Vagina (tissue), 2 donors: ENCODE measurements at places on chromosomes 1 and 21. TPM values are rescaled to one million over a fixed set of nuclear protein-coding genes. Genes with fewer than 3 reads are reported as not detected.

DNA sequence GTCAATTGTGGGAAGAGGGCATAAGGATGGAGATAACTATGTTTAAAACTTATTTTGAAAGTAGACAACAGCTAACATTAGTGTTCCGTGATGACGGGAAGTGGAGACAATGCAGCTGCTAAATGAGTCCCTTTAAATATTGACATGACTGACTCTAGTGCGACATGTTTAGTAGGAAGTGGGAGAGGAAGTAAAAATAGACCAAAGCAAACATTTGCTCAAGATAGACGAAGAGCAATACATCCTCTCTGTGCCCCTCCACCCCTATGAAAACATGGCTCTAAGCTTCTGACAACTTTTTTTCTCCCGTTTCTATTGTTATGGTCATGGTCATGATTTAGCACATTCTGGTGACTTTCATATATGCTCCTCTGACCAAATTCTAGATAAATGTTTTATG lies 60.0 kb upstream of the HMCN1 start:
- no peak for DNase-seq

GRCh38 chr1:205532026-205532898 lies 27.8 kb downstream of the CDK18 start:
- no peak for DNase-seq

Gene BRDT
- total RNA-seq: not detected

- no peak for DNase-seq
Observed at GRCh38 chr1:13764588-13765332, 64.8 kb downstream of the PRDM2 start.

Gene CHRM3
- total RNA-seq: 1.2 TPM

- no peak for DNase-seq
Observed at GRCh38 chr1:192379554-192379953, 62.8 kb downstream of the RGS21 start.

DNA sequence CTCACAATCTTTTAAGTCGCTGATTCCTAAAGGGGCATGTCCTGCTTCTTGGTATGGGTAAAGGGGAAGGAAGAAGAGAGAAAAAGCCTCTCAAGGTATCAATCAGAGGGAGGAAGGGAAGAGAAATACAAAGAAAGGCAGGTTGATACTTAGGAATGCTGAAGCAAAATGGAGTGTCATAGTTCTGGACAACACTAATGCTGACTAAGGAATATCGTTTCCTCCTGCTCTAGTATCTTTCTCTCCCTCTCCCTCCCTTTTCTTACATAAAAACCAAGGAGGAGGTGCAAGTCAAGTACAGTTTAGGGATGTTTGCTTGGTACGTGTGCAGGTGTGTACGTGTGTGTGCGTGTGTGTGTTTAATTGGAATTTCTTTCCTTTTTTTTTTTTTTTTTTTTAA lies 44.9 kb upstream of the IL12RB2 start:
- no peak for DNase-seq

Gene ELOA
- 25.5 TPM for total RNA-seq

- DNase-seq: no peak
Observed at GRCh38 chr1:70994753-70995268, 52.8 kb downstream of the PTGER3 start.

Gene CLCA1
- total RNA-seq: not detected

DNA sequence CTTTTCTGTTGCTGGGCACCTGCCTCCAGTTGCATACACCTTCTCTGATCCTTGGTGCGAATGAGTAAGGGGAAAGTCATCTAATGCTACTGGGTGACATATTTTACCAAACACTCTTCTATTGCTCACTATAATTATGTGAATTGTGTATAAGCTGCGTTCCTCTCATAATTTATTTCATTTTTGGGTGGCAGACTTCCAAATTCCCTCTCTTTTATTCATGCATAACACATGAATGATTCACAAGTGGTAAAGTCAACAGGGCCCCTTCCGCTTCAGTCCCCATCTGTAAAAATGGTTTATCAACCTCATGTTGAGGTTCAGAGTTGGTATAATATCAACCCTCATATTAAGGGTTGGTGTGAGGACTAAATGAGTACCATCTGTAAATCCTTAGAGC lies 3.2 kb upstream of the QSOX1 start:
- no peak for DNase-seq

DNA sequence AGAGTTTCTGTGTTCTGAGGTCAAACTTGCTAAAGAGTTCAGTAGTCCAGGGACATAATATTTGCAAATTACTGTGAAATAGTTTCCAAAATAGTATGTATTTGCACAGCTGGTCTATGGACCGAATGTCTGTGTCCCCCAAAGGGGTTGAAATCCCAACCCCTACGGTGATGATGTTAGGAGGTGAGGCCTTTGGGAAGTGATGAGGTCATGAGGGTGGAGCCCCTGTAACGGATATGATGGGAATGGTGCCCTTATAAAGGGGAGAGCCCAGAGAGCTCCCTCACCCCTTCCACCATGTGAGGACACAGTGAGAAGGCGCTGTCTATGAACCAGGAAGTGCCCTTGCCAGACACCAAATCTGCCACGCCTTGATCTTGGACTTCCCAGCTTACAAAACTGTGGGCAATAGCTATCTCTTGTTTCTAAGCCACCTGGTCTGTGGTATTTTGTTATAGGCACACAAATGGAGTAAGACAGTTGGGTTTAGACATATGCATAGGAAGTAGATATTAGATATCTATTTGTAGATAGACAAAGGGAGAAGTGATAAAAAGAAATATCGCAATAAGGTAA lies 21.7 kb downstream of the RNF187 start:
- DNase-seq: no peak

DNA sequence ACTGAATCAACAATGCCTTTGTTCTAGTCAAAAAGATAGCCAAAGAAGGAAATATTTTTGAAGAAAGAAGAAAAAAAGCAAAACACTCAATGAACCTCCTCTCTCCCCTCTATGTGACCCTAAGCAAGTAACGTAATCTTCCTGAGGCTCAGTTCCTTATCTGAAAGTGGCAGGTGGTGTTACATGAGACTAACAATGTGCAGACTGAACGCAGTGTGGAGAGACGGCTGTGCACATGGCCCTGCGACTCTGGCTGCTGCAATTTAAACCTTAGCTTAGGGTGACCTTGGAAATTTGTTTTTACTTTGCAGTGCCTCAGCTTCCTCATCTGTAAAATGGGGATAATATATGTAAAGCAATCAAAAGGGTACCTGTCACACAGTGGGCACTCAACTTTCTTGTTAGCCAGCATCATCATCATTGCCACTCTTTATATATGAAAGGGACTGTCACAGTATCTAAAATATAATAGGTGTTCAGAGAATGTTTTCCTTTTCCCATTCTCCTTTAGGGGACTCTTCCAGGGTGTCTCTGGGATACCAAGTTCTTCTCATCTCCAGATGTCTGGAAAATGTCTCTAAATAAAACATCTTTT lies 100.1 kb upstream of the JUN start:
- no peak for DNase-seq

Gene SLC25A34
- 3.2 TPM for total RNA-seq

Gene PRRX1
- 108 TPM for total RNA-seq

- no peak for DNase-seq
Observed at GRCh38 chr1:159430985-159431384, 1.0 kb upstream of the OR10J4 start.

Gene FAM151A
- total RNA-seq: not detected

Gene PLA2G2F
- not detected for total RNA-seq

GRCh38 chr21:35352793-35353192 lies 303.7 kb upstream of the RUNX1 start:
- DNase-seq: no peak

Gene PATJ
- 83.2 TPM for total RNA-seq

Gene SETSIP
- total RNA-seq: not detected

Gene GRHL3
- total RNA-seq: 58.7 TPM

- no peak for DNase-seq
Observed at GRCh38 chr1:55579332-55580001, 364.3 kb upstream of the USP24 start.

- DNase-seq: no peak
Observed at GRCh38 chr1:74425676-74426075, 86.7 kb downstream of the LRRC53 start.

GRCh38 chr1:21346365-21347071 lies 56.3 kb upstream of the ECE1 start:
- no peak for DNase-seq

DNA sequence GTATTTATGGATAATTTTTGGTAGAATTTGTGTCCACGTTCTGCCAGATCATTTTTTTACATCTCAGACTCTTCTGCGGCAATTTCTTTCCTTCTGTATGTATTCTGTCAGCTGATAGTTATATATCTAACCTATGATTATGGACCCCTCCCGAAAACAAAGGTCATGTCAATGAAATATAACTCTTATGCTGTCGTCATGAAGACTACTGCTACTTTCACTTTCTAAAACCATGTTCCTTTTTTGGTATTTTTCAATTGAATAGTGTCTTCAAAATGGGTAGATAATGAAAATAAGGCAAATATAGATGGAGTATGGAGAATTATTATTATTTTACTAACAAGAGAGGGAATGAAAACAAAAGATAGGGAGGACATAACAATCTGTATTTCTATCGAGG lies 3.2 kb downstream of the ANGPTL1 start:
- no peak for DNase-seq

DNA sequence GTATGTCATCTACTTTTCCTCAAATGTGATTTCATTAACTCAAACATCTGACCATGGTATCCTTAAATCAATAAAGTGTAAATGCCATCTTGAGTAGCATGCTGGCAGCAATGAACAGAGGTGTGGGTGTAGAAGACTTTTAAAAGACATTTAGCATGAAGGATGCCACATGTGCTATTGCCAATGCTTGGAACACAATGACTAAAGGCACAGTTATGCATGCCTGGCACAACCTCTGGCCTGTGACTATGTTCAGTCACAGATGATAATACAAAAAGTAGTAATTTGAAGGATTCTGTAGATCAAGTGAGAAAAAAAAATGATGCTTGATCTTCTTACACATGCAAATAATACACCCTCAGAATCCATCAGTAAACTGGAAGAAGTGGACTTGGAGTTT lies 938.9 kb upstream of the ADGRL4 start:
- no peak for DNase-seq

Gene GPR25
- total RNA-seq: 5.9 TPM

Gene NUP210L
- total RNA-seq: not detected

DNA sequence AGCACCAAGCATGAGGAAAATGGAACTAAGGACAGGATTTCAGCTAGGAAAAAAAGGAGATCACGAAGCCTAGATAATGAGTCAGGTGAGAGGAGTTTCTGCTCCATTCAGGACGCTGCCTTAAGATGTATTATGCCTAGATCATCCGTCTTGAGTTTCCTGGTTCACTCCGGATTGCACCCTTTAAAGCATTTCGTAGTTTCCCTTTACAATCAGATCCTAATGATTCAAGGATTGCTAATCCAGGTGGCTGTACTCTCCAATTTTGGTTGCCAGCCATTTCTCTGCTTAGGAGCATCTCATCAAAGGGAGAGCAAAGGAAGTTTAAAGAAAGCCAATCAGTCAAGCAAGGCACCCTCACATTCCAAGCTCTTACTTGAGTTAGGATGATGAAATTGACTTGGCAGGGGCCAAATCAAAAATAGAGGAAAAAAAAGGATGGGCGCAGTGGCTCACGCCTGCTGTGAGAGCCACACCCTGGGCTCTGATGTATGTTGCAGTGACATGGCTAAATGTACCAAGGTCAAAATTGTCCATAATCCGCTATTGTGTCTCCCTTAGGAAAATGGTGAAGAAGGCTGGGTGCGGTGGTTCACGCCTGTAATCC lies 156.9 kb upstream of the SOD1 start:
- DNase-seq: no peak

Gene FAAP20
- total RNA-seq: 92.3 TPM

GRCh38 chr1:232029315-232029714 lies 402.7 kb downstream of the DISC1 start:
- DNase-seq: no peak

DNA sequence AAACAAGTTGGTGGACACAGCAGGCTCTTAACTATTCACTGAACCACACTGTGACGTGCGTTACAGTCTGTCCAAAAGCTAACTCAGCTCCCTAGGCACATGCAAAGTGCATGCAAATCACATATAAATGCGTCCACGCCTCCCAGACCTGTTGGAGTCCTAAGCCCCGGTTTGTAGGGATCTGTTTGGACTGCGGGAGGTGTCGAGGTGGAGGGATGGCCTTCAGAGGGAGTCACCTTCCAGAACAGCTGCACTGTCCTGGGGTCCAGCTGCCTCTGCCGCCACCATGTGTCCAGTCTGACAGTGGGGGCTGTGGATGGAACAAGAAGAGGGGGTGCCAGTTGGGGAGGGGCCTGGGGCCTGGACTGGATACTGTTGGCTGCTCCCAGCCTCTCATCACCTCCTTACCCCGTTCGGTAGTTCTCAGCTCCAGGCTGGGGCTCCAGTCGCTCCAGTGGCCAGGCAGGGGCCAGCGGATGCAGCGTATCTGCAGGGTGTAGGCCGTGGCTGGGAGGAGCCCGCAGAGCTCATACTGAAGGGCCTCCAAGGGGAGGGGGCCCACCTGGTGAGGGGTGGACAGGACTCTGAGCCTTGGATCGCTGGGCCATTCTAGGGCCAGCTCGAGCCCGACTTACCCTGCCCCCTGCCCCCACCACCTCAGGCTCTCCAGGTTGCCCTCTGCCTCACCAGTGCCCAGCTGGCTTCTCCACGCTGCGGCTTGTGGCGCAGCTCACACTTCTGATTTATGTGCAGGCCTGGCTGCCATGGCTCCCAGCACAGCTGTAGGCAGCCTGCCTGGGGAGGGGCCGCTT lies 7.9 kb upstream of the MRPS15 start:
- no peak for DNase-seq

DNA sequence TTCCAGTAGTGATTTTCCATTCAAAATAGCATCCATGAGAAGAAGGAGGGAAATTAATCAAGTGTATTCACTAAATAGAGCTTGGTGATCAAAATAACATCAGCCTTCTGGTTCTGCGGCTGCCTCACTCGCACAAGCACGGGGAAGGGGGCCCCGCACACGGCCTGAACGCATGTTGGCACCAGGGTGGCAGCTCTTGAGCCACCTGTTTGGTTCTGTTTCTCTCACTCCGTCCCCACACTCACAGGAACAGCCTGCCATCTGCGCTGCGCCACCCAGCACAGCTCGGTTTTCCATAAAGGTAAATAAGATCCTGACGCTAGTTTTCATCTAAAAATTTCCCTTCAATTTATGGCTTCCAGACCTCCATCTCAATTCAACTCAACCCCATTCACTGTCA lies 49.4 kb downstream of the TIAM1 start:
- no peak for DNase-seq

DNA sequence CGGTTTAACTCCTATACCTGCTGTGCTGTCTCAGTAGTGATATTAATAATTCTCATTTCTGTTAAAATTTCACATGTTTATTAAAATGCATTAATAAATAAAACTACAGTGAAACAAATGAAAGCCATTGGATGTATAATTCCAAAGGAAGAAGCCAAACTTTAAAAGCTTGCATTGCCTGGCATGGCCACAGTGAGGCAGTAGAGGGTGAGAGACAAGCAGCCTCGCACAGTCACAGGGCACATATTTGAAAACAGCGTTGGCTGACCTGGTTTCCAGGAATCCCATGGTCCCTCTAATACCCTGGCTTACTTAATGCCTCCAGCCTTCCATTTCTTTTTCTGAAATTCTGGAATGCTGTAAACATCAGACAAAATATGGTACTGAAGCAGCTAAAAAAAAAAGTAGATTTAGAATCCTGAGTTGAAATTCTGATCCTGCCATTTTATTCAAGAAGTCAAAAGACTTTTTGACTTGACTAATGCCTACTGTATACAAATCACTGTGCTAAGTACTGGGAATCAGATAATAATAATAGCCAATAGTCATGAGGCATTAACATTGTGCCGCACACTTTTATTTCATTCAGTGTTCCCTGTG lies 6.7 kb upstream of the RNASEL start:
- no peak for DNase-seq
